ENCODE measurements at places on chromosomes 7 and 10.

GRCh38 chr7:133950855-133951254 is 176.3 kb upstream of the LRGUK start:
- no peak for DNase-seq

DNA sequence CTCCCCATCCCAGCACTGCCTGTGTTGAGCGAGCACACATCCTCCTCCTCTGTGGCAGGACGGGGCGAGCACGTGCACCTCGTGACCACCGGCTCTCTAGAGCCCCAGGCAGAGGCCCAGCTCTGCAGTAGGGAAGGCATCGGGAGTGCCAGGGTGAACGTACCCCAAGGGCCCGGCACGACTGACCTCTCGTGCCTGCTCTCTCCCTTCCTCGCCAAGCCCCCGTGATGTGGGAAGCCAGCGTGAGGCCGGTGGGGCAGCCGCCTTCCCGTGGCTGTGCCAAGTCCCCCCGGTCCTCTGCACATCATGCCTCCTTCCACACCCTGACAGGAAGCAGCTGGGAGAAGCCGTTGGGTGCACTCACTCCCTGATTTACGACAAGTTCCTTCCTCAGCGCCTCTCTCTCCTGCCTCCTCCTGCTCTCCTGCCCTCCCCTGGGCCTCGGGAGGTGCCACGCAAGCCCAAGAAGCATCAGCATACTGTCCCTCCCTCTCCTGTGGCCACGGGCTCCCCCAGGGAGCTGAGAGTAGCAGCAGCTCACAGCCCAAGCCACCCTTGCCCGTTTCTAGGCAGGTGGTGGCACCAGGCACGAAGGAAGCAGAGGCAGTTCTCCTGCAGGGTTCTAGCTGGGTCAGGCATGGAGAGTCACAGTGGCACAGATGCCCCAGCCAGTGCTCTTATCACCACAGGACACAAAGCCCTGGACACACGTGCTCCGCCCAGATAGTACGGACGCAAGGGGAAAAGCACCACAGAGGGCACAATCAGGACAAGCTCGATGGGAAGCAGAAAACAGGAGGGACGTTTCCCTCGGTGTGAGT is 47.0 kb downstream of the AMZ1 start:
- DNase-seq: no peak

- DNase-seq: no peak
Measured at GRCh38 chr10:47061776-47062175, 150.5 kb downstream of the PTPN20 start.

- no peak for DNase-seq
Measured at GRCh38 chr7:42914421-42915045, 2.7 kb upstream of the C7orf25 start.

DNA sequence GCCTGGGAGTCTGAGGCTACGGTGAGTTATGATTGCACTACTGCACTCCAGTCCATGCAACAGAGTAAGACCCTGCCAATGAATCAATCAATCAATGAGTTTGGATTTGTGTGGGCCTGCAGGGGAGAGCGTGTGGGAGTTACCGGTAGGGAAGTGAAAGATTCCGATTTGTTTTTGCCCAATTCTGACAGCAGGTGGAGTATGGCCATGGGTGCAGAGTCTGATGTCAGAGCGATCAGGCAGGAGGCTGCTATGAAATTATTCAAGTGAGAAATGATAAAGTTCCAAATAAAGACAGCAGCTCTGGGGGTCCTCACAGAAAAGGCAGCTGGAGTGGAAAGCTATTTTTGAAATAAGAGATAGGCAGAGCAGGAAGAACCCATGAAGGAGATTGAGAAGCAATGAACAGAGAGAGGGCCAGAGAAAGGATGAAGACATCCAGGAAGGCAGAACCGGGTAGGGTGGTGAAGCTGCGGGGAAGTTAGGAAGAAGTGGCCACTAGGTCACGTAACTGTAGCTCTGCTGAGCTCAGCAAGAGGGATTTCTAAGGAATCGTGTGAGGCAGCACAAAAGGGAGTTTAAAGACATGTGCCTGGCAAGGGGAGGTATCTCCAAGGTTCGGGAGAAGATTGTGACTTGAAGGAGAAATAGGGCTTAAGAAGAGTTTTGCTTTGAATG is 93.7 kb upstream of the NMT2 start:
- DNase-seq: no peak

GRCh38 chr7:150950496-150951180 is 27.5 kb downstream of the KCNH2 start:
- DNase-seq: no peak
